ENCODE measurements at places on chromosomes 12 and 14.

DNA sequence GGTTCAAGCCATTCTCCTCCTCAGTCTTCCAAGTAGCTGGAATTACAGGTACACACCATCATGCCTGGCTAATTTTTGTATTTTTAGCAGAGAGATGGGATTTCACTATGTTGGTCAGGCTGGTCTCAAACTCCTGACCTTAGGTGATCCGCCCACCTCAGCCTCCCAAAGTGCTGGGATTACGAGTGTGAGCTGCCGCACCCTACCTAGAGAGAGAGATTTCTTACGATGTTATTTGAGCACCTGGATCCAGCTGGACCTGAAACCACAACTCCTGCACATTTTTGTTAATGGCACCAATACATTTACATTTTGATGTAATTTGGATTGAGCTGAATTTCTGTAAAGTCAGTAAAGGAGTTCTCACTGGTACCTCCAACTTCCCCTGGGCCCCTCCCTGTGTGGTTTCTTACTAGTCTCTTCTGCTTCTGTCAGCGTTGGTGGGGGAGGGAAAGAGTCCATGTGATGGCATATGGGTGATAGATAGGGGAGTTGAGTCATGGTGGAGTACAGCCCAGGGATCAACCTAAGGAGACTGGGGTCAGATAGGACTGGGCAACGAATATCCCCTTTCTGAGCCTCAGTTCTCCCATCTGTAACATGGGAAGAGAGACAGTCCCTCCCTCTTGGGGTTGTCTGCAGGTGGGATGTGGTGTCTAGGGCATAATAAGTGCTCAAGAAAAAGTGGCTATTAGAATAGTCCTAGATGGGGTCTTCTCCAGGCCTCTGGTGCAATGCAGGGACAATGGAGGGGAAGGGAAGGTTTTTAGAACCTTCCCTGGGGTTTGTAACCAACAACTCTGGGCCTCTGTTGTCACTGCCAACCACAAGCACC is 83.3 kb upstream of the MED13L start:
- DNase-seq, result no peak

- DNase-seq, result no peak
Measured at GRCh38 chr14:71554959-71555612, 377.1 kb upstream of the RGS6 start.

DNA sequence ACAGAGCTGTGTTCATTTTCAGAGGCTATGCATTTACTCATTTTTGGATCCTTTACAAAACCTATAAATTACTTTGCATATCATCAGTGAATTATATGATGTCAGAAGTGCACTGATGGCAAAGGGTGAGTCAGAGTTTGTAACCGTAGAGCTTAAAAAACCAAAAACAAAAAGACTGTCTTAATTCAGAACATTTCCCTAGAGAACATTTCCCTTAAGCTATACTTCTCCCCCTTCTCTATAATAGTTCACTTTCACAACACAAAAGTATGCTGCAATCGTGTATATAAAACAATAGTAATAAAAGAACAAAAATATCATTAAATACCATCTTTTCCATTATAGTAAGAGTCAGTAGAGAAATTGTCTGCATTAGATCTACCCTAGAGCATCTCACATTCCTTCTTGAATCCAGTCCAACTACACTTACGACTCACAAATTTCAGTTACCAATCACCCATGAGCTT is 934.9 kb downstream of the LRFN5 start:
- peak; percentile 7 for DNase-seq

DNA sequence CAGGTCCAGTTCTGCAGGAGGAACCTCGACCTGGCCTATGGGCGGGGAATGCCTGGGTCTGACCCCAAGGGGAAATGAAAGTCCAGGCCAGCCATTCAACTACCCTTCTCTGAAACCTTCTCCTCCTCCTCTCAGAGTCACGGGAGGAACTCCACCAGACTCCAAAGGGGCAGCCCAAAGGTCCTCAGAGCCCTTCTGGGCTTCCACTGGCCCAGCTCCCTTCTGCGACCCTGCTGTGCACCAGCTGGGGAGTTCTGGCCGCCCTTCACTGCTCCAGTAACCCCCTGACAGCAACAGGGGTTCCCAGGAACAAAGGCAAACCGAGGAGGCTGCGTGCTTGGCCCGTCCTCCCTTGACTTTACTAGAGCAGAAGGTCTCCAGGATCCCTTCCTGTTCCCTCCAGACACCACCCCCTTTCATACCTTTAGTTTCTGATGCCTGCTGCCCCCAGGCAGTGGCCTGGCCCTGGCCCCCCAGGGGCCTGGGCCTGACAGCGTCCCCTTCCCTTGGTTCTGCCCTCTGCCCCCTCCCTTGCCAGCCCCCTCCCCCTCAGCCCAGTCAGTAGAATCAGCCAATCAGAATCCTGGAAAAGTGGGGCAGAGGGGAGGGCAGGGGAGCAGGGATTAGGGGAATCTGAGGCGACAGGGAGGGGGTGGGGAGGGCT is 850 bp upstream of the ZNF385A start:
- no peak for DNase-seq

- no peak for DNase-seq
Measured at GRCh38 chr14:73747379-73748211, 33.4 kb upstream of the PNMA1 start.

DNA sequence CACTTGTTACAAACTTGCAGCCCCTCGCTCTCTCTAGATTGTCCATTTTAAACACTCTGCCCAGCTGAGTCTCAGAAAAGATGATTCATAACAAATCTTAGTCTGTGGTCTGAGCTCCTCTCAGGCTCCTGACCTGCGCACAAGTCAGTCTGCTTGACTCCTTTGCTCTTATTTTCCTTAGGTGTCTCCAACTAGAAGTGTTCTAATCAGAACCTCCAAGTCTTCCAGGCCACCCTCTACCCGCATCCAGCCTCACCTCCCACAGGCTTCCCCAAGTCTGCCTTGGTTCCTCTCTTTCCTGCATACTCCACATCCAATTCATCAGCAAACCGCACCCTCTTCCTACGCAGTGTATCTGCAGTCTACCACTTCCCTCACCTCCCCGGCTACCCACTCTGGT is 42.4 kb upstream of the BDKRB2 start:
- no peak for DNase-seq

DNA sequence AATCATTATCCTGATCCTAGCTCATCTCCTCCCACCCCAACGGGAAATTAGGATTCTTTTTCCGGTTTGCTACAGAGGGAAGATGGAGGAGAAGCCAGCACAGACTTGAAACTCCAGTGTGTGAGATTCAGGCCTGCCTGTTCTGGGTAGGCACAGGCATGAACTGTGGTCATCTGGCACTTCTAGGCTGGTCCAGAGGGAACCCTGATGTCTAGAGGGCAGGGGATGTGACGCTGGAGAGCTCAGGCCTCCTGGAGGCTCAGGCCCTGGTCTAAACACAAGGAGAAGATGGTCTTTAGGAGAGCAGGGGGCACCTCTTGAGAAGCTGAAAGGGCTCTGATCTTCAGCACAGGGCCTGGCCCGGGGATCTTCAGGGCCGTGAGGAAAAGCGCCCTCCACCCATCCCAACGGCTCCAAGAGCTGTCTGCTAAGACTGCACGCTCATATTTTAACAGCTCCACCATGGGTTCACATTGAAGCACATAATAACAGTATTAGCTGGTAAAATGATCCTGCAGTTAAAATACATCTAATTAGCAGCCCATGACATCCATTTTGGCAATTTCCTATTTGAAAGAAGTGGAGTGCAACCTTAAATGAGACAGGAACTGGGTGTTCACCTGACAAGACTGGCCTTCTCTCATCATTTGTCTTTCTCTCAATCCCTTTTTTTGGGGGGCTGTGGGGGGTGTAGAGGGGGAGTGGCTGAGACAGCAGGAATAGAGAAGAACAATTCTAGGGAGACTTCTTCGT is 35.4 kb downstream of the BCL11B start:
- DNase-seq, result no peak

GRCh38 chr12:127964717-127965116 is 302.3 kb upstream of the TMEM132C start:
- peak; percentile 71 for DNase-seq

DNA sequence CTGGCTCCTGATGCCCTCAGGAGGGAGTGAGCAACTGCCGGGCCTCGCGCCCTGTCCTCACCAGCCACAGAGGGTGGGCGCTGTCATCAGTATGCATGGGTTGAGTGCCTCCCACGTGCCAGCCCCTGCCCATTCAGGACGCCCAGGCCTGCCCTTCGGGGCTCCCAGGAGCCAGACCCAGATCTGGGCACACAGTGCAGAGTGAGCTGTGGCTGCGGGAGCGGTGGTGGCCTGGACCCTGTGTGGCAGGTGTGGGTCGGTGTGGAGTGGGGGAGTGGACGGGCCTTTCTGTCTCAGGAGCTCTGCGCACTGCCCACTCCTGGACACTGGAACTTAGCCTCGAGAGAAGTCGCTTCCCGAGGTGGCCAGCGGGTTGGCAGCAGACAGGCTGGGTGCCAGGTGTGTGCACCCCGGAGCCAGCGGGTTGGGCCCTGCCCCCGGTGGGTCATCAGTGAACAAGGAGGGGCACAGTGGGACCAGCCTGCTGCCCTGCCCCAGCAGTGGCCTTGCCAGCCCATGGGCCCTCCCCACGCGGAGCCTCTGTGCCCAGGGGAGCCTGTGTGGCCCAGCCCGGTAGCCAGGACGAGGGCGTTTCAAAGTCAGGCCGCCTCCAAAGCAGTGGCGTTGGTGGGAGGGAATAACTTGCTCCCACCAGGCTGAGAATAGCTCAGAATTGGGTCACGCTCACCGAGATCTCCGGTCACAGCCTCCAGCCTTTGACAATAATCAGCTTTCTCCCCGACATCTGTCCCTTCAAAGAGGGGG is 9.5 kb downstream of the TRMT61A start:
- DNase-seq, result no peak

- DNase-seq, result no peak
Measured at GRCh38 chr12:112275207-112275606, 107.0 kb downstream of the HECTD4 start.

GRCh38 chr14:98953551-98954348 is 318.2 kb downstream of the BCL11B start:
- peak; percentile 81 for DNase-seq

- no peak for DNase-seq
Measured at GRCh38 chr12:78483767-78484315, 380.7 kb upstream of the SYT1 start.

GRCh38 chr14:39827901-39828655 is 395.8 kb upstream of the FBXO33 start:
- no peak for DNase-seq

- DNase-seq, result no peak
Measured at GRCh38 chr14:93751946-93752655, 36.2 kb downstream of the PRIMA1 start.

DNA sequence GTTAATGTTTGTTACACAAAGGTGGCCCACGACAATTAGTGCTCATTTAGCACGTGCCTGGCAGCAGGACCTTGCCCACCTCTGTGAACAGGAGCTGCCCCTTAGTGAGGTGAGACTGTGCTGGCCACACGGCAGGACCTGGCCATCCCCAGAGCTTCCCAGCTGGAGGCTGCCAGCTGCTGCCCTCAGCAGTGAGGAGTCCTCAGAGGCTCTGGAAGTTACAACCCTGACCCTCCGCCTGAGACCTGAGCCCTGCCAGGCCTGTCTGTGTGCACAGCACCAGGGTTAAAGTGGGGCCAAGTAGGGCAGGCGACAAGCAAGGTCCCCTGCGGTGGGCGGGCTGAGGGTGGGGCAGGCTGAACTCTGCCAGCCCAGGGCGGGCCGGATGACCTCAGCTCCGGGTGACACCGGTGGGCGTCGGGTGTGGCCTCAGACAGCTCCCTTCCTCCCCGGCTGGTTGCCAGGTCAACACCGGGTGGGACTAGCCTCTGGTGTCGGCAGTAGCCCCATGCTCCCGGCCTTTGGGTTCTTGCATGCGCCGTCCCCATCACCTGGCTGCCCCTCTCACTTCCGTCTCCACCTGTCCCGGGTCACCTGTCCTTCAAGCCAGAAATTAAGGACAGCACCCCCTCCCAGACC is 9.2 kb upstream of the LBHD2 start:
- no peak for DNase-seq

DNA sequence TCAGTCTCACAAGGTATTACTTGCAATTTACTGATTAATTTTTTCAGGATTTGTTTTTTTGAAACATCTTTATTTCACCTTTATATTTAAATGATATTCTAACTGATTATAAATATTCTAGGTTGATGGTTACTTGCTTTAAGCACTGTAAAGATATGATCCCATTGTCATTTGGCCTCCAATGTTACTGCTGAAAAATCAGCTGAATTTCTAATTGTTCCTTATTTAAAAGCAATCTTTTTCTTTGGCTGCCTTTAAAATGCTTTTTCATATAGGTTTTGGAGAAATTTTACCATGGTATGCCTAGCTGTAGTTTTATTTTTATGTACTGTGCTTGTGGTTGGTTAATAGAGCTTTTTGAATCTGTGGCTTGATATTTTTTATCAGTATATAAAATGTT is 275.6 kb upstream of the PPFIA2 start:
- no peak for DNase-seq

- no peak for DNase-seq
Measured at GRCh38 chr12:69468237-69469026, 1.8 kb upstream of the FRS2 start.

GRCh38 chr12:3307389-3307788 is 183.6 kb upstream of the PRMT8 start:
- no peak for DNase-seq

GRCh38 chr12:68317047-68317667 is 15.0 kb downstream of the MDM1 start:
- peak; percentile 27 for DNase-seq

DNA sequence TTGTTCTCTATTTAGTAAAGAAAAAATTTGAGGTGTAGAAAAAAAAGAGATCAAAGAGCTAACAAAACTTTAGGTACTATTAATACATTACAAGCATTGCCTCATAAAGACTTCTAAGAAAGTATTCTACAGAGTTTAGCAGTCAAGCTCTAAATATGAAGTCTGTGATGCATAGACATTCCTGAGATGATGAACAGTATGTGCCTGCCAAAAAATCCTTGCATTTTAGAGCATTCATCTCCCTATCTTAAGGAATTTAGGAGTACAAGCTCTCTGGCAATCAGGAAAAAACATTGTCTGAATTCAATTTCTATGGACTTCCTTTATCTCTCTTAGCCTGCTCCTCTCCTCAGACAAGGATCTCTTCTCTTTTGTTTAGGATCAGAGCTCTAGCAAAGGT is 202.6 kb upstream of the LRFN5 start:
- DNase-seq, result no peak

- no peak for DNase-seq
Measured at GRCh38 chr12:65156366-65156841, 13.0 kb upstream of the LEMD3 start.

- DNase-seq, result peak; percentile 37
Measured at GRCh38 chr12:79934281-79935020, 446 bp downstream of the PPP1R12A start.

- DNase-seq, result no peak
Measured at GRCh38 chr12:122454250-122454721, 31.8 kb upstream of the CLIP1 start.

All from H4 (cell line).